ENCODE measurements at places on chromosomes 7 and 10.

DNA sequence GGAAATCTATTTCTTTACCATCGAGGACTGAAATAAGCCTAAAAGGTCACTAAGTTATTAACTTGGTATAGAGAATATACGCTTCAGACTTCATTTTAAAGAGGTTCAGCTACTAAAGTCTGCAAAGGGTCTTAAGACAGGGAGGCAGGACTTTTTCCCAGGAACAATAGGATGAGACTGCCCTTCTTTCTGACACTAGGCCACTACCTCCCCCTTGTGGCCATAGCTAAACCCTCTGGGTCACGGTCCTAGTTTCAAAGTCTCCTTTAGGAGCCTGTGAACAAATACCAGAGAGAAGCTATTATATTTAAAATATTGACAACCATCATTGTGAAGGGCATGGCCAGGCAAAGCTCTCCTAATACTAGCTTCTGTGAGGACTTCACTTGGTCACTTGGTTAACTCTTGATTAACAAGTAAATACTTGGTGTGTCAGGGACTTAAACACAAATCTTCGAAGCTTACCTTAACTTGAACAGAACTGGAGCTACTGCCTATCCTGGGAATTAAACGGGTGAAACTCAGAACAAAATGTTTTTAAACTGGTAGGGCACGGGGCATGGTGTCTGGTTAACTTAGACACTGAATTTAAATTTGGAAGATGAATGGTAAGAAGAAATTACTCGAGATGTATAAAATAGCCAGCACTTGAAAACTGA is 75.6 kb downstream of the CCDC6 start:
- no peak for DNase-seq

DNA sequence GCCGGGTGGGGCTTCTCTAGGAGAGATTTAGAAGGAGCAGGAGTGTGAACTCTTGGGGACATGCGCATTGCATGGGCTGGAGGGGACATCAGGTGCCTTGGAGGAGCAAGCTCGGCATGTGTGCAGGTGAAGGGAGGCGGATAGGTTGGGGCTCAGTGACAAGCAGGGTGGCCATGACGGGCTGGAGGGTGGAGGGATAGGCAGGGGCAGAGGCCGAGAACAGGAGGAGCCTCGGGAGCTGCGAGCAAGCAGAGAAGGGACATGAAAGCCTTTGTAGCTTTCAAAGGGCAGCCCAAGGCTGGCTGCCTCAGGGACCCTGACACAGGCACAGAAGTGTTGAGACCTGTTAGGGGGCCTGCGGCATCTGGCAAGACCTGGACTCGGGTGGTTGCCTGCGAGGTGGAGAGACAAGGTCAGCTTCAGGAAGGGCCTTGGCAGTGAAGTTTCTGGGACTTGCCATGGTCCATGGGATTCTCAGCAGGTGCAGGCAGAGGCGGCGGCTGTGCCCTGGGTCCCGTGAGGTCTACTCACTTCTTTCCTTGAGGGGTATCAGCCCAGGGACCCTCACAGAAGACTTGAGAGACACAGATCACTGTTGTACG is 664.8 kb downstream of the SDK1 start:
- no peak for DNase-seq

GRCh38 chr7:34850681-34851080 is 186.6 kb downstream of the DPY19L1 start:
- no peak for DNase-seq

DNA sequence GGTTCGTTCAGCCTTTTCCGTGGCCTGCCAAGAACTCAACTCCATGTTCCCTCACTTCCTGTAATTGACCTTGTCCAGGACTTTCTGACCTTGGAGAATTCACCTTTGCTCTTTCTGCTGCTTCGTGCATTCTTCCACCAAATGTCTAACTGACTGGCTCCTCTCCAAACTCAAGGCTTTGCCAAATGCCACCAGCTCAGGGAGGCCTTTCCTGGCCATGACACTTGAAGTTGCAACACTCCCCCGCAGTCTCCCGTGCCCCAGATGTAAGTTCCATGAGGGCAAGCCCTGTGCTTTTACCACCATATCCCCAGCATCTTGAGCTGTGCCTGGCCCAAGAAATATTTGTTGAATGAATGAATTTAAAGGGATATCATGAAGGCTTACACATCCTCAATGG is 238.4 kb downstream of the ARHGAP21 start:
- DNase-seq, result no peak

GRCh38 chr7:154424350-154424749 is 372.2 kb downstream of the DPP6 start:
- DNase-seq, result no peak

DNA sequence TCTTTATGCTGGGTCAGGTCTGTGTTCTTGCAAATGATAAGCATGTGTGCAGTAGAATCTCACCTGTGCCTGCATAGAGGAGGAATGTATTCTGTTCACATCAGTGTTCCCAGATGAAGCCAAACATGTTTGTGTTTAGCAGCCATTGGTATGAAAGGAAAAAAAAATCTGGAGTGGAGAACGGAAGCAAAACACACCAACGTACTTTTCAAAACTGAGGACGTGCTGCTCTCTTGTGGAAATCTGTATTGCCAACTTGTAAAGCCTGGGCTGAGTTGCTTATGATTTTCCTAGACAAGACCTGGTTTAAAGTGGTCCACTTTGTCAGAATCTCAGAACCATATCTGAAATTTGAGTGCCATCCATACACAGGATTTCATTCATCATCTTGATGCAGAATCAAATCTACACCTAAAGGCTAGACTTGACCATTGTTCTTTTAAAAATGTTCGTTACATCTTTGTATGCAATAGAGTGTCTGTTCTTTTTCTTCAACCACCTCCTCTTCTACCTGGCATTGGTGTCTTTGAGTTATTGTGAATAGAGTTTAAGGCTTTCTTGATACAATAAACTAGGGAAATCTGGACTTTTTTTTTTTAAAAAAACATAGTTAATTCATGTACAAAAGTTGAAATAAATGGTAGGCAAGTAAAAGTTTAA is 367.7 kb downstream of the PHF14 start:
- DNase-seq, result no peak

GRCh38 chr7:40887099-40887498 is 752.3 kb downstream of the SUGCT start:
- DNase-seq, result no peak

GRCh38 chr10:80580638-80581468 is 43.2 kb downstream of the SH2D4B start:
- no peak for DNase-seq

DNA sequence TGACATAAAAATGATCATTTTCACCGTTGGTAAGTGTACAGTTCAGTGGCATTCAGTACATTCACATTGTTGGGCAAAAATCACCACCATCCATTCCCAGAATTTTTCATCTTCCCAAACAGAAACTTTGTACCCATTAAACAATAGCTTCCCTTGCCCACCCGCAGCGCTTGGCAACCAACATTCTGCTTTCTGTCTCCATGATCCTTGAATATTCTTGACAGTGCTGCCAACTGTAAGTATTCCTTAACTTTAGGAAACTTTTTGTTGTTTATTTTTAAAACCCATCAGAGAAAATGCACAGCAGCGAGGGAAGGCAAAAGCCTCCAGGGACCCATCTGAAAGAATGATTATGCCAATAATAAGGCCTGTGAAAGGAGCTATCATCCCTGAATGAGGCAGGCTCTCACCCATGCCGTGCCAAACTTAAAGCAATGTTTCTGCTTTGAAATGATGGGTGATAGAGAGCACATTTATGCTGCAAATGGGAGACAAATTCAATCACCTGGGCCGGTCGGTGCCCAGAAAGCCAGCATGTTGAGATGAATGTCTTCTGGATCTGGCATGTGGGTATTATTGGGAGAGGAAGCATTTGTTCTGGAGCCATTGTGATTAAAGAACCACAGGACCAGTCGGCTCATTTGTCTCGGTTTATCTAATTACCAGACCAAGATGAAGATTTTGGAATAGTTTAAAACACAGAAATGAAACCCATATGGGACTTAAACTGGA is 202.1 kb upstream of the NPVF start:
- DNase-seq, result no peak

DNA sequence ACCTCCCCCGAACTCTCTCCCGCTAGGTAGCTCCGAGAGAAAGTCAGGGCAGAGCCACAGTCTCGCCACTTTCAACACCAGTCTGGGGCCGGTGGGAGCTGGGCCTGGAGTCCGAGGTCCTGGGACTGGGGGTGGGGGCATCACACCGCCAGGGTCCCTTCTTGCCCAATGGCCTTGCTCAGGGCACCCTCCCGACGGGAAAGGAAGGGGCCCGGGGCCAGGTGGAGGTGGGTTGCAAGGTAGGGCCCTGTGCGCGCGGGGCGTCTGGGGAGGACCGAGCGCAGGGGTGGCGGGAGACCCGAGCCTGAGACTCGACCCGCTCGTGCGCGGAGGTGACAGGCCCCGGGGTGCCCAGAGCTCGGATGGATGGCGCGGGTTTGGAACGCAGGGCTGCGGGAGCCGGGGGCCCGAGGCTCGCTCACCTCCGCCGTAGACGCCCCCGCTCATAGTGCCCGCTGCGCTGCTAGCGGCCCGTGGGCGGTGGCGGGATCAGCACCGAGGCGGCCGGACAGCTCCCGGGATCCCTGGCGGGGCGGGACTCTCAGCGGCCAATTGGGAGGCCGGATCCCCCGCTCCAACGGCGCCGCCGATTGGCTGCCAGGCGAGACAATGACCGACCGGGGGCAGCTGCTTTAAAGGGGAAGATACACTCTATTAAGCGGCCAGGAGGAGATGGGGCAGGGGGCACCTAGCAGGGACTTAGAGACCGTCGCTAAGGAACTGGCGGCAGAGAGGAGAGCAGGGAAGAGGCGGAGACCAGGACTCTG is at the start of gene ACTL6B:
ACTL6B (minus strand) TSS at position 541 of the 767 bp plus-strand sequence; CDS start at position 447, 94 bp downstream.
- peak; percentile 43 for DNase-seq

DNA sequence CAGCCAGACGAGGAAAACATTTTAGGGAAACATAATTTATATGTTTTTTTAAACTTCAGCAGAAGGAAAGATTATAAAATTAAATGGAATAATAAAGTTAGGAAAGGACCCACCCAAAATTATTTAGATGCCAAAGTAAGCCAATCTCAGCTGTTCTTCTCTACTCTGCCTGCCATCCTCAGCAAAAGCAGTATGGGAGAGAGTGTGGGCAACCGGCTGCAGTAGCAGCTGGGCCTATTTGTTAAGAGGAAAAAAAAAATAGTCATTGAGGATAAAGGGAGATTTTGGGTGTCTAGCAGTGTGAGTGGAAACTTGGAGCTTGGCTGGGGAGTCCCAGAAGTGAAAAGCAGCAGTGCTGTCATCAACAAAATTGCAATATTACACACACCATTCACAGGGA is 15.4 kb downstream of the SEMA3E start:
- DNase-seq, result no peak

GRCh38 chr10:71632896-71633600 is 86.5 kb downstream of the C10orf105 start:
- DNase-seq, result no peak

- no peak for DNase-seq
These were observed 83.8 kb upstream of the GPR26 start for GRCh38 chr10:123582084-123582989.

DNA sequence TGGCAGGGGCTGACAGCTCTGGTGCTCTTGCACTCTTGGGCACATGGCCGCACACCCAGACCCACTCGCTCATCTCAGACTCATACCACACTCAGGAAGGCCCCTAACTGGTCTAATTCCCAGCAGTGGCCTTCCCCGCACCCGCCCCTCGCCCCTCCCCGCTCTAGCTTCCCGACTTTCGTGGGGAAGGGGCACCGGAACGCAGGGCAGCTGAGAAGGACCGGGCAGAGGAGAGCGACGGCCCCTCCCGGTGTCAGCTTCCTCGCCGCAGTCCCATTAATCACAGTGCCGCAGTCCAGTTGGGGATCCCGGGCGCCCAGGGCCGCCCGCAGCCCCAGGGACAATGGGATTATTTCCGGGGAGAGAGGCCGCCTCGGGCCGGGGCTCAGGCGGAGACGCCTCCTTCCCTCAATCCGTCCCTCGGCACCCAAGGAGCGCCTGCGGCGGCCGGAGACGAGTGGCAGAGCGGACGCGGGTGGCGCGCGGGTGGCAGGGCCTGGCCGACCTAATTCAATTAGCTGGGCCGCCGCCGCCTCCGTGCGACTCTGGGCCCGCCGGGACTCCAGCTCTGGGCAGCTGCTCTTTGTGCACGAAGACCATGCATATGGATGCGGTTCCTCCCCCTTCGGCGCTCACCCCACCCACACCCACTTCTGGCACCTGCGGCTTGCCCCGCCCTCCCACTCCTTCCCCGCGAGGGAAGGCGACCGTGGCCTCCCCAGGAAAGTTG is 7.8 kb upstream of the TLX1 start:
- no peak for DNase-seq

DNA sequence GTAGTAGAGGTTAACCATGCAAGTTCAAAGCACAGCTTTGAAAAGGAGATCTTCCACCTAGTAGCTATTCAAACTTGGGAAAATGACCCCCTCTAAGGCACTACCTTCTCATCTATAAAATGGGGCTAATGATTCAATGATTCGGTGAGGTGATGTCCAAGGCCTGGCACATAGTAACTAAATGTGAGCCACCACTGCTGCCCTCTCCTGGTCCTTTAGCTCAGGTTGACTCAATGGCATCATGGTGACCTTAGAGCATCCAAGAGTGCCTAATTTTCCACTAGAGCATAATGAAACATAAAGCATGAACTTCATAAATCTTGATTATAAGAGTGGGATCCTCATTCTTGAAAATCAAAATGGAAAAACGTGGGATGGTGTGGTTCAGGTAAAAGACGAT is 16.3 kb upstream of the PLCE1 start:
- no peak for DNase-seq

GRCh38 chr7:94338921-94339371 is 55.7 kb upstream of the COL1A2 start:
- no peak for DNase-seq

- DNase-seq, result no peak
These were observed 138.2 kb downstream of the ELMO1 start for GRCh38 chr7:37310327-37311080.

DNA sequence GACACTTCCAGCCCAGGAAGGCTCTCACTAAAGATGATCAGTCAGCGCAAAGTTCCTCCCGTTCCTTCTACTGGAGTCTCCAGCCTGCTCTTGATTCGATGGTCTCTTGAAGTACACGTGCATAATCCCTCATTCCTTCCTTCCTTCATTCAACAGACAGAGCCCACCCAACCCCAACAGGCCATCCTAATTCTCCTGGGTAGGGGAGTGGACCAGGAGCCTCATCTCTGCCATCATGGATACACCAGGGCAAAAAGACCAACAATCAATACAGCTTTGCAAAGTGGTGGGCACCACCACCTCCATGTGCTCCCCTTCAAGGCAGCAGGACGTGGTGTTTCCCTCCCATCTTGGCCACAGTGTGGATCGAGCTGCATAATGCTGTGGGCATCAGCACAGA is 446.3 kb downstream of the GRID1 start:
- no peak for DNase-seq

GRCh38 chr7:156080596-156080995 is 268.3 kb upstream of the SHH start:
- no peak for DNase-seq

DNA sequence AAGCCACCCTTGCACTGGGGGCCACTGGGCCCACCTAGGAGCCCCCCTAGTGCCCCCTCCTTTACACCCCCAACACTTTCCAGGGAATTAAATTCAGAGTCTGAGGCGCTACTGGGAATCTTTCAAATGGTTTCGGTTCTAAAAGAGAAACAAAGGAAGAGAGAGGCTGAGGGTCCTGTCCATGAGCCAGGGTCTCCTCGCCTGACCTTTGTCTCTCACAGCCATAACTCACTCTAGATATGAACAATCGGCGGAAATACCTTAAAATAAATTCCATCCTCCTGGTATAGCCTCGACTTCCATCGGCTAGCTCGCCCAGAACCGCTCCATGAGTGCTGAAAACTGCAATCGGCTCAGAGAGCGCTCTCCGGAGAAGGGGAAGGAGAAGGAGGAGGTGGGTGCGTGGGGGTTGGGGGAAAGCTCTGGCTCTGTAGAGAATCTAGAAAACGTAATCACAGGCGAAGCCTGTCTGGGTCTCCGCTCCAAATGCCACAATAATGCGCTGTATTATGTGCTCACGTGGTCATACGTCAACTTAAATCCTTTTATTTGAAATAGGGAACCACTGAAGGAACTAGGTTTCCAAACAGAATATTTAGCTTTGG is 12.6 kb downstream of the HOXA4 start:
- DNase-seq, result no peak

Measured in NCI-H1436 treated with DMSO at 0.1 percent for 48 hours (cell line).